ENCODE measurements at places on chromosomes 13 and 19.

DNA sequence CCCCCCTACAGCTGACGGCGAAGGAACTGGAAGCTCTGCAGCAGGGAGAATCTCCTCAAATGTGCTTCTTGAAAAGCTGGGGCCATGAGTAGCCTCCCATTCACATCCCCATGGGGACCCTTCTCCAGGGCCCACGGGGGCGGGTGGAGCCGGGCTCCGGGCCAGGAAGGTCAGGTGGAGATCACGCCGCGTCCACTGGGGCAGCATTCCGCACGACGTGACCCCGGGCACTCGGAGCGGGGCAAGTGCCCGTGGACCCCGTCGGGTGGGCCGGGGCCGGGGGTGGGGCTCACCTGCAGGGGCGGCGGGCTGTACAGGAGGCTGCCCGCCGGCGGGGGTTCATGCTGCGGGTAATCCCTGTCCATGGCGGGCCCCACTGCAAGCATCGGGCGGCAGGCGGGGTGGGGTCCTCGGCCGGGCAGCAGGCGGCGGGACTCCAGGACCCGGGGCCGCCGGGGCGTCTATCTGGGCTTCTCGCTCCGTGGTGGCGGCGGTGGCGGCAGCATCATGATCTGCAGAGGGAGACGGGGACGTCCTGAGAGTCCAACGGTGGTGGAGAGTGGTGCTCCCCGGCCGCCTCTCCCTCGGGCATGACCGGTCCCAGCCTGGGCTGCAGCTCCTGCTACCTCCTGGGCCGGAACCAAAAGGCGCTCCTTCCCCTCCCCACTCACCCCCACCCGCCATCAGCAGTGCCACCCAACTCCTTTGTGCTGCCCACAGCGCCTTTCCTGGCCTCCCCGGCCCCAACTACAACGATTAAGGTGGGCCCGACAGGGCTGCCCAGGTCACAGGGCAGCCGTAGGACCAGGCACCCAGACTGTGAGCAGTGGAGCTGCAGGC is 20.0 kb downstream of the SBNO2 start:
- no peak for DNase-seq

DNA sequence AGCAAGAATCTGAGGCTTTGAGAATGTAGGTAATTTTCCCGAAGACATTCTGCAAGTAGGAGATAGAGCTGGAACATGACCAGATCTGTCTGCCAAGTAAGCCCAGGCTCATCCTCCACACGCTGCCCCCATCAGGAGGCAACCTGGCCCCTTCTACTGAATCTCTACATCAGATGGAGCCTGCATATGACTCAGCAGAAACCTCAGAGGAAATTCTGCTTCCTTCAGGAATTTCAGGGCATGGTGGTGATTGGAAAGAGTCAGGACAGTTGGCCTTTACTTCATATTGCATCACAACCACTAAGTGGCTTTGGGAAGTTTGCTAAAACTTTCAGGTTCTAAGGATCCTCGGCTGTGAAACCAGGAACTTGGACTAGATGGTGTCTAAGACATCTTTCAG is 85.2 kb downstream of the LRRC63 start:
- DNase-seq: no peak

GRCh38 chr19:1531587-1531986 is 7.7 kb downstream of the PLK5 start:
- no peak for DNase-seq

- no peak for DNase-seq
Measured at GRCh38 chr19:8319807-8320520, 1.2 kb downstream of the NDUFA7 start.

DNA sequence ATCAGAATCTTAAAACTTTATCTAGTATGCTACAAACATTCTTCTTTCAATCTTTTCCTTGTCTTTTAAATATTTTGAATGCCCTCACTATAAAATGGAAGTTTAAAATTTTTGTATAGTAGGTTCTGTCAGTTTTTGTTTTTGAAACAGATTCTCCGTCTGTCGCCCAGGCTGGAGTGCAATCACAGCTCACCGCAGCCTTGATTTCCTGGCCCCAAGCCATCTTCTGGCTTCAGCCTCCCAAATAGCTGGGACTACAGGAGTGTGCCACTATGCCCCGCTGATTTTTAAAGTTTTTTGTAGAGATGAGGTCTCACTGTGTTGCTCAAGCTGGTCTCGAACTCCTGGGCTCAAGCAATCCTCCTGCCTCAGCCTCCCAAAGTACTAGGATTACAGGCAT is 20.7 kb downstream of the PHF11 start:
- DNase-seq: no peak

DNA sequence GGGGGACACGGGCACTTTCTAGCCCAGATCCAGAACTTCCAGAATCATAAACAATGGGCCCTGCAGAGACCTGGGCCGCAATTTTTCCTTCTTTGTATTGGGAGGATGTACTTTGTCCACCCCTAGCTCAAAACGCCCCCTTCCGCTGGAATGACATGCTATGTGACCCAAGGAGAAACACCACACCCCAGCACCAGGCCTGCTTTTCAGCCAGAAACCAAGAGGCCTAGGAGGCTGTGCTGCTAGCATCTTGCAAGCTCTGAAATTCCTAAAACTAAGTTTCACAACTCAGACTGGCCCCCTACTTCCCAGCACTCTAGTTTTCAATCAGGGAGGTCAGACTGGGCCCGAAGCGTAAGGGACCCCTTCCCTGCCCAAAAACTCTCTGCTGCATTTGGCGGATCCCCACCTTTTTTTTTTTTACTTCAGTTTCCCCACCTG is 538 bp downstream of the LSM4 start:
- DNase-seq: no peak

- DNase-seq: no peak
Measured at GRCh38 chr13:111893071-111893606, 173.8 kb upstream of the SOX1 start.

DNA sequence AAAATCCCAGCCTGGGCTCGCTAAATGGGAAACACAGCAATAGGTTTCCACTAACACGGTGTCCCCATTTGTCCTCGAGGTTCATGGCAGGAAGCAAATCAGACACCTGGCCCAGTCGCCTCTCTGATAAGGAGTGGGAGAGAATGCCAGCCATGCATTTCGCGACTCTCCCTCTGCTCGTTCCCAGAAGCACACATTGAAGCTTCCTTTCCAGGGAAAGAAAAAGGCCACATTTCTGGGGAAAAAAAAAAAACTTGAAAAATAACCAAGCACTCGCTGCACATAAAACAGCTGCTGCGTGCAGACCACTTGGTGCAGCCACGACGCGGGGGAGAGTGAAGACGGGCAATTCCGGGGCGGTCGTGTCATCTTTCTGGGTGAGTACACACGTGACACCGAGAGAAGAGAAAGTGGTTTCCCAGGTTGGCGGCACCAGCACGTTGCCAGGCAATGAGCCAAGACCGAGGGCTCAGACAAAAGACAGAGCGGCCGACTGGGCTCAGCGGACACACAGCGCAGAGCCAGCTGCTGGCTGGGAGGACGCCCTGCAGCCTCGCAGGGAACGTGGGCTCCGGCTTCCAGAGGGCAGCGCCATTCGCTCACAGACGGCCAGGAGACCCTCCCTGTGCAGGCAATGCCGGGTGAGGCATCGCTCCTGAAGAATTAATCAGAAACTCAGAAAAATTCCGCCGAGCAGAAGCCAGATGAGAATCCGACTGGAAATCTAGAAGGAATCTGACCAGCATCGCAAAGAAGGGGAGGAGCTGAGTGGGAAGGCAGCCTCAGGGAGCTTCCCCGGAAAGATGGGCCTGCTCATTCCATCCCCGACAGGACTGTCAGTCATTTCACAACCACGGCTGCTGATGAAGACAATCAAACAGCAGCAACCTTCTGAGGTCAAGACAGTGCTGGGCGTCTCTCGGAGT is 83.2 kb upstream of the IRS2 start:
- peak; percentile 13 for DNase-seq

GRCh38 chr19:37988758-37989635 is 82.0 kb downstream of the SIPA1L3 start:
- DNase-seq: no peak

- no peak for DNase-seq
Measured at GRCh38 chr19:53519446-53519845, 18.5 kb upstream of the ZNF331 start.

GRCh38 chr13:73708393-73708985 is 425.7 kb downstream of the KLF12 start:
- DNase-seq: peak; percentile 17

Measured in GM06990 (cell line).